T-helper 1 cell (primary cell): ENCODE measurements at places on chromosomes 16 and 17.

DNA sequence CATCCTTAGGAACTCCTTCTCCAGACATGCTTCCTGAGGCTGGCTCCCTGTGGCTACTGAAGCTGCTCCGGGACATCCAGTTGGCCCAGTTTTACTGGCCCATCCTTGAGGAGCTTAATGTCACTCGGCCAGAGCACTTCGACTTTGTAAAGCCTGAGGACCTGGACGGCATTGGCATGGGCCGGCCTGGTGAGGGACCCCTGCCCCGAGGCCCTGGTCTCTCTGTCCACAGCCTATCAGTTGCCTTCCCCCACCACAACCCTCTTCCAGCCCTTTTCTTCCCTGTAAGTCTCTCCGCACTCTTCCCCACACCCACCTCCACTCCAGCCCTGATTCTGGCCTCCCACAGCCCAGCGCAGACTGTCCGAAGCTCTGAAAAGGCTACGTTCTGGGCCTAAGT lies 2.0 kb downstream of the TNK1 start:
- no peak for DNase-seq

- DNase-seq, result no peak
These were observed 27.8 kb upstream of the ITGA3 start for GRCh38 chr17:50027881-50028735.

- DNase-seq, result no peak
These were observed 28.9 kb upstream of the ZNF750 start for GRCh38 chr17:82868715-82869131.

DNA sequence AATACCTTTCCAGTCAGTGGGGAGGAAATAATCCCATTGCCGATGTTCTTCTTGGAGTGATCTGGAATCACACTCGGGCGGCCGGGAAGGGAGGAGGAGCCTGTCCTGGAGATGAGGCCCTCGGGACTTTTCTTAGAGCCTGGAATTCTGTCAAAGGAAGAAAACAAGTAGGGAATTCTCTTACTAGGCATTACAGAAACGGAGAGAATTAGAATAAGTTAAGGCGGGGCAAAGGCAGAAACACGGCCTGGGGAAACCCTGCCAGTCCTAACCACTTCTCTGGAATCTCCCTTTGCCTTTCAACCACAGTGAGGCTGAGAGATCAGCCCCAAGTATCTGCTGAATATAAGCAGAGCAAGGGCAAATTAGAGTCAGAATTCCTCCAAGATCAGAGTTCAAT lies 27.8 kb downstream of the USP36 start:
- no peak for DNase-seq

GRCh38 chr17:41617698-41618097 lies 5.1 kb upstream of the KRT16 start:
- DNase-seq, result no peak

DNA sequence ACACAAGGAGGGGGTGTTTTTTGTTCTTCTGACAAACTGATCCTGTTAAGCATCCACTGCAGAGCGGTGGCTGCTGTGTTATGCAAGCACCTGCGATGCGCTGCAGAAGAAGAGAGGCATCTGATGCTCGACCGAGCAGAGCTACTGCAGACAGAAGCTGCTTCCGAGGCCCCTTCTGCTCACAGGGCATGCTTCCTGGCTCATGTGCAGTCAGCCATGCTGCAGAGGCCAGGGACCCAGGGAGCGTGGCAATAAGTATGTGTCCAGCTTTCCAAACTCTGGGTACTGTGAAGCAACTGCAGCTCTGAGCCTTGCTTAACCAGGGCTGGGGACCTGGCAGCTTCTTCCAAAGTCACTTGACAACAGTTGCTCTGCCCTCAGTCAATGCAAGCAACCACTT lies 448.6 kb upstream of the RBFOX1 start:
- no peak for DNase-seq

GRCh38 chr16:496097-496886 lies 31.2 kb upstream of the CAPN15 start:
- no peak for DNase-seq

GRCh38 chr16:84461413-84462295 lies 42.8 kb downstream of the MEAK7 start:
- DNase-seq, result no peak

- no peak for DNase-seq
These were observed 68.9 kb upstream of the KCNJ16 start for GRCh38 chr17:70006159-70006558.

GRCh38 chr17:39118674-39119419 lies 32.6 kb downstream of the PLXDC1 start:
- DNase-seq, result no peak

- DNase-seq, result no peak
These were observed 16.9 kb downstream of the GRIN2C start for GRCh38 chr17:74842599-74843351.

- no peak for DNase-seq
These were observed 354.6 kb upstream of the CDH11 start for GRCh38 chr16:65476448-65476955.

DNA sequence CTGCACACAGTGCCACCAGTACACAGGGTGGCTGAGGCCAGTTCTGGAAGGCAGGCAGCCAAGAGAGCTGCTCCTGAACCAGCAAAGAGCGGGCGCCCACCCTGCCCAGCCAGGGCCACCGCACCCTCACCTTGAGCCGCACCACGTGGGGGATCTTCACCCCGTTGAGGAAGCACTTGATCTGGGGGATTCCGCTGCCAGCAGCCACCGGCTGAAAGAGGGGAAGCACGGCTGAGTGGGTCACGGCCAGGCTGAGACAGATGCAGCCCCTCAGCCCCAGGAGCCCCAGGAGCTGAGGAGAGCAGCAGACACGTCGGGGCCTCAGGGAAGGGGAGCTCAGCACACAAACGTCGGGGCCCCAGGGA lies 14.6 kb upstream of the CCDC154 start:
- no peak for DNase-seq

GRCh38 chr17:6392609-6393350 lies 42.1 kb downstream of the AIPL1 start:
- DNase-seq, result no peak

DNA sequence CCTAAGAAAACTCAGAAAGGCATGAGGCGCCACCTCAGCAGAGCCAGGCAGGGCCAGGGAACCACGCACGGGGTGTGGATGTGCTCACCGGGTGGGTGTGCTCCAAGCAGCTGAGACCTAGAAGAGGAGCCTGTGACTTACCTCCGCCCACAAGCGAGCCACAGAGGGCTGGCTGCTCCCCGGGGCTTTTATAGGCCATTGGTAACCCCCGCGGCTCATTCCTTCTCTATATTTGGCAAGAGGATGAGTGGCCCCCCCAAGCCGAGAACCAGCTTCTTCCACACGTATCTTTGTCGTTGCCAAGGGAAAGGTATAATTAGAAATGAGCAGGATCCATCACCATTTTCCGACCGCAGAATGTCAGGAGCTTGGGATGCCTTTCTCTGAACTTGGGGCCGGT lies at the start of gene MYH3:
Gene MYH3 (minus strand): TSS at position 162 of the 400 bp plus-strand sequence. CDS start 2,245 bp downstream, outside the sequence.
- DNase-seq, result no peak

DNA sequence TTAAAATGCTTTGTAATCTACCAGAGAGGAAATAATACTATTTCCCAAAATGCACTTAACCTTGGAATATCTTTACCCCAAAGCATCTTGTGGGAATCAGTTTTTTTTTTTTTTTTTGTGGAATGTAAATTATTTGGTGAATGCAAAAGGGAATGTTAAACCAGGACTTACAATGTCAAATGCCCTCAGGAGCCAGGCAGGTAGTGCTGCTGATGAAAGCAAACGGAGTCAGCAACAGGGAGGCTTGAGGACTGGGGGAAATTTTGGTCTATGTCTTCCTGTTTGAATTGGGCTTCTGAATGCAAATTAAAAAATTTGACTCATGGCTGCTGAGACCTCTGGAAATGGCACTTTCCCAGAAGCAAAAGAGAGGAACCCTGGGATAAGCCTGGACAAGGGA lies 96.5 kb upstream of the NLRP1 start:
- DNase-seq, result no peak

GRCh38 chr16:12205378-12206097 lies 229.0 kb downstream of the SNX29 start:
- DNase-seq, result no peak

- no peak for DNase-seq
These were observed 2.2 kb upstream of the EFTUD2 start for GRCh38 chr17:44901411-44901921.

DNA sequence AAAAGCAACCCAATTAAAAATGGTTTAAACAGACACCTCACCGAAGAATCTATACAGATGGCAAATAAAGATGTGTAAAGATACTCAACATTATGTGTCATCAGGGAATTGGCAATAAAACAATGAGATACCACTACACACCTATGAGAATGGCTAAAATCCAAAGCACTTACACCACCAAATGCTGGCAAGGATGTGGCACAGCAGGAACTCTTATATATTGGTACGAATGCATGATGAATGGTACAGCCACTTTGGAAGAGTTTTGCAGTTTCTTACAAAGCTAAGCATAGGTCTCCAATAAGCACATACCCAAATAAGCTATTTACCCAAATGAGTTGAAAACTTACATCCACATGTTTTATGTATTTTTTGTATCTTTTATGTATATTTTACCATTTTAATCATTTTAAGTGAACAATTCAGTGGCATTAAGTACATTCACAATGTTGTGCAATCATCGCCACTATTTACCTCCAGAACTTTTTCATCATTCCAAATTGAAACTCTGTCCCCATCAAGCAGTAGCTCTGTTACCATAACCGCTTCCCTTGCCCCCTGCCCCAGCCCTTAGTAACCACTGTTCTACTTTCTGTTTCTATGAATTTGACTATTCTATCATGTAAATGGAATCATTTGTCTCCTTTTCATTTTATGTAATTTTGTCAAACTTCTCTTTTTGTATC lies 6.7 kb upstream of the ALDH3A2 start:
- no peak for DNase-seq

GRCh38 chr17:15511142-15511541 lies 43.7 kb upstream of the CDRT4 start:
- no peak for DNase-seq
